ENCODE measurements at places on chromosomes 2 and 18.
A peak's percentile ranks its signal among the peaks of the same experiment; 100 is the strongest.

DNA sequence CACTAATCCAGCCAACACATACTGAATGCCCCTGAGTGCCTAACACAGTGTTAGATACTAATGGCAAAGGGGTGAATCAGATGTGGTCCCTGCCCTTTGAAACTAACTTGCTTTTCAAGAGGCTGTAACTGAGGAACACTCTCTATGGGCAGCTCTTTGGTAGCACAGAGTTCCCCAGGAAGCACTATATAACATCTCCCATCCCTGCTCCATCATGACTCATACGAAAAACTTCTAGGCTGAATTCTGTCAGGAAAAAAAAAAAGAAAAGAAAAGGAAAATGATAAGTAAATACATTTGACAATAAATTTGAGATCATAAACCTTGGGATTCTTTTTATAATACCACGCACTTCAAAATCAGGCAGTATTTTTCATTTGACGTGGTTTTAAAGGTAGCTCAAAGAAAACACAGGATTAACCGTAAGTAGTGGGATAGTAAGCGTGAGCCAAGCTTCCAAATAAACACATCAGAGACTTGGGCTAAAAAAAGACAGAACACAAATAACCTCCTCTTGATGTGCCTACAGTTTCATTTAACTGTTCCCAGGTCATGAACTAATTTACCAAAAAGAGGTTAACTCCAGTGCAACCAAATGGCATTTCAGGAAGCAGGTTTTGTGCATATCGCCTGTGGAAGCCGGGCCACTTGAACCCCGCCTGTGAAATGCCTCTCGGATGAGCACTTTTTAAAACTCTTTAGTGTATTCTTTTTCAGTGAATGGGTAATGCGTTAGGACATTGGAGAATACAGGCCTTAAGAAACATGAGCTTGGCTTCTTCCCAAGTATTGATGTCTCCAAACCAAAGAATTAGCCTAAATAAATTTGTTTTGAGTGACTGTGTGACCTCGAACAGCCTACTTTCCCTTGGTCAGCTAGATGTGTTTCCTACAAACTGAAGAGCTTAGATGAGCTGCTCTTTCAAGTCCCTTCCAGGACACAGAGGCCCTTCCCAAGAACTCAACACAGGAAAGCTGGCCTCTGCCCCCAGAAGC, 42.0 kb downstream of the RDH14 start:
- DNase-seq = no peak

DNA sequence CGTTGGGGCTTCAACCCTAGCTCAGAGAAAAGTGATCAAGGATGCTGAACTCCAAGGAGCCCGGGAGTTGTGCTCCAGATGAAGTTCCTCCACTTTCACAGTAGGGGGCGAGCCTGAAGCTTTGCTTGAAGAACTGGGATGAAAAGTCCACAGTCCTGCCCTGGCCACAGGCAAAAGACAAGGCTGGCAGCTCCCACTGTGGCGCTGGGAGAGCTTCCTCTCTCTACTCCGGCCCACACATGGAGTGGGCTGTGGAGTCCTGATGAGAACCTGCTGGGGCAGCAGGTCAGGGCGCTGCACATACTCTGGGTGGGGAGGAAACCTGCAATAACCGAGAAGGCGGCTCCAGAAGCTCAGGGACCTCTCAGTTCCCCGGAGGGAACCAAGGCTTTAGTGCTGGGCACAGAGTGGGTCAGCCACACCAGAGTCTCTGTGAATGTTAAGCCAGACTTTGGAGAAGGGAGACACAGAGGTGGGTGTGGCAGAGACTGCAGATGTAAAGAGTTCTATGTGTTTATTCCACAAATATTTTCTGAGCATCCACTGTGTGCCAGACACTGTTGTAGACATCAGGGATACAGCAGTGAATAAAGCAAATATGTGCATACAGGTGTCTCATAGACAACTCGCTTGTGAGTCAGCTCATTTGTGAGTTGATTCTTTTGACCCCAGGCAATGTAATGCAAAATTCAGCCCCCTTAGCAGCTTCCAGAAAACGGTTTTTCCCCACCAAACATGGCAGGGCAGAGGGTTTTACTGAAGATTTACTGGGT, 48.0 kb upstream of the MRPL33 start:
- DNase-seq = no peak

DNA sequence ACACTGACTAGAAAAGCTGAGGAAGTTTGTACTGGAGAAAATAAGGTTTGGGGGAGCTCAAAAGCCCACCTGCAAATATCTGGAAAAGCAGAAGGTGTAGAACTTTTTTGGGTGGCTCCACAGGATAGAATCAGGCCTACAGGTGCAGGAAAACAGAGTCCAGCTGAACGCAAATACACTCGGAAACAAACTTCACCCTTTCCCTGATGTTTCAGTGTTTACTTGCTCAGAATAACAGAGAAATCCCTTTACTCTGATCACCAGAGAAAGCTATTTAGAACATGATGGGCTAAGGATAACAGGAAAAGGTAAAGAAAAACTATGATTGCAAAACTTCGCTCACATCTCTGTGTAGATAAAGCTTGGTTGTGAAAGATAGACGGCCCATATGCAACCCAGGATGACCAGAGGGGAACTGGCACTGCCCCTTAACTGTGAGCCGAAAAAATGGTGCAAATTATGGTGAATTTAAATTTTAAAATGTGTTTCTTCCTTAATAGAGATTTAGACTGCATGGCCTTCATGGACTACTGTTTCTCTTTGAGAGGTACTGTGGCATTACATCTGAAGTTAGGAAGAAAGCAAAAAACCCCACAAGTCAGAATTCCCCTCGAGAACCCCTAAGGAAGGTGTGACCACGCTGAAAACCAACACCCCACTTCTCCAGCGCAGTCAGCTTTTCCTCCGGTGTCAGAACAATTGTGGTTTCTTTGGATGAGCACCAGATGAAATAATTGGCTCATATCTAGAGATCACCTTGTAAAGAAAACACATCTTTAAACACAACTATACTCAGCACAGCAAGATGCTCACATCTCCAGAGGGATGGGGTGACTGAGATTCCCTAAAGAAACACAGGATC, 84.5 kb upstream of the TMEM247 start:
- DNase-seq = no peak

DNA sequence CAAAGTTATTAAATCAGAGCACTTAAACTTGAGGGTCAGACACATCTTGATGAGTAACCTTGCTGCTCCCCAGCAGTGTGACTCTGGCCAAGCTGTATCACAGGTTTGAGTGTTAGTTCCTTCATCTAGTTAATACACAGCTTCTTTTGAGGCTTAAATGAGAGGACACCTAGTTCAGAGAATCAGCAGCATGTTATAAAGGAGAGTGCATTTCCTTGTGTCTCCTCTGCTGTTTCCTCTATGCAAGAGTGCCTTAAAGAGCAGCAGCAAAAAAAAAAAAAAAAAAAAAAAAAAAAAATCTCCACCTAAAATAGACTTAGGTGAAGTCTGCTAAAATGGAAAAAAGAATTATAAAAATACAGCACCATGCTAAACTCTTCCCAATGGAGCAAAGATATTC, 261.9 kb downstream of the TCF4 start:
- no peak for DNase-seq

DNA sequence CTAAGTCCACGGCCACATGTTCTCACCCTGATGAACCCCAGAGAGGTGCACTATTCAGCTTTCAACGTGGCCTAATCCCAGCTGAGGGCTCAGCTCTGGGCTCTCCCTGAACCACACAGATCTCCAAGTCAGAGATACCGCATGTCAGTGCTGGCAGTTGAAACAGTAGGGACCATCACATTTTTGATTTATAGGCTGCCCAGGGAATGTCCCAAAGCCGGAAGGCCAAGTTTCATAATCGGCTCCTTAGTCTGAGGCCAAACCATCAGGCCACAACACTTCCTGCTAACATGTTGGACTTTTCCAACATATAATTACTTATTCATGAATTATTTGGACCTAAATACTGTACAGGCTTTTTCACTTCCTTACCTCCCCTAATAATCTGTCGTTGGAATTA, 91.9 kb upstream of the KLHL29 start:
- no peak for DNase-seq

DNA sequence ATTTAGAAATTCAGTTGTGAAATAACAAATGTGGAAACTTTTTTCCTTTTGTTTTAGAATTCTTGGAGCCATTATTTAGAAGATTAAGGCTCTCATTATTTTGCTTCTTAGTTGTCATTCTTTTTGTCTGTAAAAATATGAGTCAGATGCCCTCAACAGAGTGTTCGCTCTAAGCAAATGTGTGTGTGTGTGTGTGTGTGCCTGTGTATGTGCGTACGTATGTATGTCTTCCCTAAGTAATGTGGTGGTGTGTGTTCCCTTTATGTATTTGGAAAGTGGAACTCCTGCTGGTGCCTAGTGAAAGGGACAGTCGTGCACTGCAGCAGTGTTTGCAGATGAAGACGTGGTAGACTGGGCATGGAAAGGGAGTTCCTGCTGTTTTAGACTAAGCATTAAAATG, 27.5 kb downstream of the ZNF407 start:
- no peak for DNase-seq

GRCh38 chr2:198114064-198114463, 309.7 kb downstream of the PLCL1 start:
- no peak for DNase-seq

- no peak for DNase-seq
Measured at GRCh38 chr2:128375454-128375853, 56.8 kb upstream of the HS6ST1 start.

DNA sequence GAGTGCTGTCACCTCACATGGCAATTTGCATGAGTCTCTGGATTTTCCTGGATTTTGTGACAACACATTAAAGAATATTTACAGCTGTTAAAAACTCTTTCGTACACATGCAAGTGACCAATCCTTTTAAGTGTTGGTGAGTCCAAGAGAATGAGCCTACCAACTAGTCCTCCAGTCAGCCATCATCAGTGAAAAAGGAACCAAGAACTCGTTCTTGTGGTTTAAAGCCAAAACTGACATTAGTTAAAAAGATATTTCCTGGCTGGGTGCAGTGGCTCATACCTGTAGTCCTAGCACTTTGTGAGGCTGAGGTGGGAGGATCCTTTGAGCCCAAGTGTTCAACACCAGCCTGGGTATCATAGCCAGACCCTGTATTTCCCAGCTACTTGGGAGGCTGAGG, 215.4 kb upstream of the ITGA4 start:
- DNase-seq = no peak

GRCh38 chr2:55111570-55112228, 61.4 kb upstream of the RTN4 start:
- DNase-seq = peak; percentile 96

GRCh38 chr18:43965691-43966090, 688.4 kb upstream of the SYT4 start:
- no peak for DNase-seq

DNA sequence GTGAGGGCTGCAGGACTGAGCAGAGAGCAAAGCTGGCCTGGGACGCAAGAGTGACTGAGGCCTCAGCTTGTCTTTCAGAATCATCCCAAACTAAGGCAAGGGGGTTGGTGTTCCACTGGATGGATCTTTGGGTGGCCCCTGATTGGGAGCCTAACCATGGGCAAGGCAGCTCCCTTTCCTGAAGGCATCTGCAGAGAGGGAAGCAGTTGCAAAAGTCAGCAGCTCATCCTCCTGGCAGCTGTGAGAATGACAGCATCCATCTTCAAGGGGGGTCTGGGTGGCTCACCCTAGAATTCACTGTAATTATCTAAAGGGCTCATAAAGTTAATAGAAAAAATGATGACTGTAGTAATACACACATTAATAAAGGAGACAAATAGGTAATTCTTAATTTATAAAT, 46.5 kb upstream of the RAB31 start:
- DNase-seq = no peak

DNA sequence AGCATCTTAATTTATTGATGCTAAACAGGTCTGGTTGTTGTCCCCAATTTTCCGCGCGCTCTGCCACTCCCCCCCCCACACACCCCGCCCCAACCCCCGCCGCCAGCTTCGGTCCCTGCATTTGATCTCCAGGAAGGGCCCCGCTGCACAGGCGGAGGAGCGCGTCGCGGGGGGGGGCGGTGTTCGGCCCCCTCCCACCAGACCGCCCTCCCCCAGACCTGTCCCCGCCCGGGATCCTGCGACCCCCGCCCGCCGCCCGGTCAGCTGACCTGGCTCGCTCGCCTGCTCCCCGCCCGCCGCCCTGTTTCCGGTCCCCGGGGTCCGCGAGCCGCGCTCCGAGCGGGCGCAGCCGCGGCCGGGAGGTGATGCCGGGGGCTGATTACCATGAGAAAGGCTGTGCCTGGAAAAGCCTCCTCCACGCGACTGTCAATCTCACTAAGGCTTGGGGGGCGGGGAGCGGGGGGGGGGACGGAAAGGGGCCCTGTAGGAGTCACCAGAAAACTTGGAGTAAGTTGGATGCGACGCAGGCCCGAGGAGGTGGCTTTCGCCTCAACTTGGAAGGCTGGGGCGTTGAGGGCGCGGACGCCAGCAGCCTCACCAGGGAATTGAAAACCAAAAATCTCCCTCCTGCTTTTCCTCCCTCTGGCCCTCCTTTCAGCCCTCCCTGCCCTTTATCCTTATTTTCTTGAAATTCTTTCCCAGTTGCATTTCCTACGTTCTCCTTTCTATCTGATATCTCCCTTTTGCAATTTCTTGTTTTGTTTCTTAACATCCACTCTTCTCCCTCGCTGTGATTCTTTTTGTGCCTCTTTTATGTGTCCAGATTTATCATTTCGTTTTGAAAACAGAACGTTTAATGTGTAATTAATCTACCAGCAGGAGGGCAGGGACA, 4.4 kb upstream of the ZEB2 start:
- no peak for DNase-seq

DNA sequence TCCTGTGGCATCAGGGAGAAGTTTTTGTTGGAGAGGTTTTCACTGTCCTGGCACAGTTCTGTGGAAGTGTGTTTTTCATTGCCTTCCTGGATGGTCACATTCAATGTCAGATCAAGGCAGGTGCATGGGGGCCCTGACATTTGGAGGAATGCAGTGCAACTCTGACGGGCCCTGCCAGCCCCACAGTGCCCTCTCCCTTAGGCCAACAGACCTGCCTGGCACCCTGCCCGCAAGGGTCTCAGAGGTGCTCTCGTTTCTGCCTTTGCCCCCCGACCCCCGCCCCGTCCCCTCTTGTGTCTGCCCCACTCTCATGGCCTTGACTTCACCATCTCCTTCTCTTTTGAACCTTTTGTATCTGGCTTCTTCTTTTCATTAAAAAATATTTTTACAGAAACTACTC, 257.2 kb upstream of the HDAC4 start:
- DNase-seq = no peak

- no peak for DNase-seq
Measured at GRCh38 chr2:47072018-47072691, 83.0 kb downstream of the STPG4 start.

GRCh38 chr18:28723506-28723905, 546.6 kb upstream of the CDH2 start:
- no peak for DNase-seq

Measured in GF-D8 (cell line).